NCI-H1105 treated with DMSO at 0.1 percent for 48 hours (cell line): ENCODE measurements at places on chromosomes 6 and 20.

- DNase-seq, result peak; percentile 33
These were observed 49.7 kb downstream of the TOP1 start for GRCh38 chr20:41078329-41078728.

DNA sequence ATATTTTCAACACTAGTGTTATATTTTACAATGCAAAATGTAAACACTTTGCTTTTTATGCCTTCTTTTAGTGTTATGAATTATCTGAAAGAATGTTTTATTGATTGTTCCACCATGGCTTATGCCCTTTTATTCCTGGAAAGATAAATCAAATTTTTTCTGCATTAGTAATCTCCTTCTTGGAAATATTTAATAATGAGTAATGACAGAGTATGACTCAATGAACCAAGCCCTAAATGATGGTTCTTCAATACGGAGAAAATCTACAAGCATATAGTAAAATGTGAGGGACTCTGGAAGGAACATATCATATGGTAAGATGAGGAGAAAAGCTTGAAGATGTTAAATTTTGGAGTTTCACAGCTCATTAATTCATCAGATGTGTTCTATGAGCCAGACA is 929.6 kb downstream of the C6orf118 start:
- DNase-seq, result no peak

DNA sequence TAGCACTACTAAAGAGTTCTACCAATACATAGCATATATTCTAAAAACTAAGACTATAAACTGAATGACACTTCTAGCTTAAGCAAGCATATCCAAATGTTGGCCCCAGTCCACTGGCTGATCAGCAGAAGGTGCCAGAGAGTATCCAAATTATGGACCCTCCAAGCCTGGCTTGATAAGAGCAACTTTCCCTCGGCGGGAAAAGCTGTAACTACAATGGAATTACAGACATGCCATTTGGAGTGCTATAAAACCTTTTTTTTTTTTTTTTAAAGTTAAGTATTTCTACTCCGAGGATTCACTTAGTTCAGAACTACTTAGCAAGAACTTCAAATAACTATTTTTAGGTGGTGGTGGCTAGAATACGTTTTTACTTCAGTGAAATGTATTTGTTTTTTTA is 94.6 kb downstream of the EPB41L2 start:
- DNase-seq, result no peak

GRCh38 chr6:15905488-15906419 is 223.1 kb upstream of the MYLIP start:
- no peak for DNase-seq

GRCh38 chr6:134004714-134005113 is 47.7 kb downstream of the SLC2A12 start:
- no peak for DNase-seq

DNA sequence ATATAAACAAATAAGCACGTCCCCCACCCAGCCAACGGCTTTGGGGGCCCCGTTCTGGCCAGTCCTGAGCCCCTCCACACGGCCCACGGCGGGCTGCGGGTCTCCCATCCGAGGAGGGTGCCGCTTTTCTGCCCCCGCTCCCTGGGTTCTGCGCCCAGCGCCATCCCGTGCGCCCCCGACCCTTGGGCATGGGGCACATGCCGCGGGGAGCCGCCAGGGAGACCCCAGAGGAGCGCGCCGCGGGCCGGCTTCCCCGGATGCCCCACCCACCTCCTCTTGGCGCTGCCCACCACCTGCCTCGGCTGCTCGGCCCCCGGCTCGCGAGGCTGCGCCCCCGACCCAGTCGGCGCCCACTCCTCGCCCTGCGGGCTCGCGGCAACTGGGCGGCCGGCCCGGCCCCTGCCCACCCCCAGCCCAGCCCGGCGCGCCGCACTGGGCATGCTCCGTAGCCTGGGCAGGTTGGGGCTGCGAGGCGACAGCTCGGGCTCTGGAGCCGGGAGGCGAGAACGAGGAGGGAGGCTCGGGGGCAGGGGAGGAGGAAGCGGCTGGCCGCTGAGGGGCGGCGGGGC is 570 bp upstream of the PLCB4 start:
- peak; percentile 70 for DNase-seq

- no peak for DNase-seq
These were observed 3.4 kb downstream of the NUDT3 start for GRCh38 chr6:34389034-34389433.

DNA sequence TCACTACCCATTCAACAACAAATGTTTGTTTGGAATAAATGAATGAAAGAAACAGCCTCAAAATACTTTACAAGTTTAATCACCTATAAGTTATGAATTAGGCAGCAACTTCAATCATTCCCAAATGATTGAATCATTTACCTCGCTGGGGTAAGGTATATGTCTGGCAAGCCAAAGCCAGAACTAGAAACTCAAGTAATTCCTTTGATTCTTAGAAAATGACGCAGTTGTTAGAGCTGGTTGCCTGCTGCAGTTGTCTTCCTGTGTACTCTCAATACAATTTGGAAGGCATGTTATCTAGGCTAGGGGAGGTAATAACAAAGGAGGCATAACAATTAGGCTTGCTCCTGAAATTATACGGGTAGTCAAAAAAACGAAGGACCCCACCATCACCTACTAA is 160.6 kb downstream of the ATXN1 start:
- no peak for DNase-seq

DNA sequence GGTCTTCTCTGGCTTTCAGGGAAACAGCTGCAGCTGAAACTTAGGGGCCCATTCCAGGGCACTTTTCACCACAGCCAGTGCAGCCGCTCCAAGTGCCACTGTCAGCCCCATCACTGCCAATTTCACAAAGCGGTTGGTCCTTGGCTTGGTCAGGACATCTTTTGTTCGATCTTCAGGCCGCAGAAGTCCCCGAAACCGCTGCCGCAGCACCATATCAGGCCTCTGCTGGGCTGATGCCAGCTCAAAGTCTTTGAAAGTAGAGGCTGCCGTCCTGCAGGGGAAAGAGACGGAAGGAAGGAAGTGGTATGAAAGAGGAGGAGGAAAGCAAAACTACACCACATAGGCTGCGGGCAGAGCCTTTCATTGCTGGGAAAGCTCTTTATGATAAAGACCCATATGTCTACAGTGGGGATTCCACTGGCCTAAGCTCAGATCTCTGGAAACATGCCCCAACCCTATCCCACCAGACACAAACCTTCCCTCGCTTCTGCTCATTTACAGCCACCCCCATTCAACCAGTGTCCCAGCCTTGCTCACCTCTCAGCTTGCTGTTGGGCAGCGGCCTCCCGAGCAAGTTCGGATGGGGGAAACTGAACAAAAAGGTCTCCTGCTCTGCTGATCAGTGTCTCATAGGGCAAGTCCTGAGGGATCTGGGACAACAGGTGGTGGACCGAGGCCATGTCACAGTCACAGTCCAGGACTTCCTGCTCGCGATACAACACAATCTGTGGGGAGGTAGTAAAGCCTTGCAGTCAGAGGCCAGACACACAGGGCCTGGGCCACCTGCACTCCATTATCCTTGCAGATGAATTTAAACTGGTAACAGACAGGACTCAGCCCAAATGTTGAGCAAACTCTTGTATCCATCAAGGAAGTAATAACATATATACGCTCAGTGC is 23.5 kb downstream of the TBC1D20 start:
- no peak for DNase-seq

DNA sequence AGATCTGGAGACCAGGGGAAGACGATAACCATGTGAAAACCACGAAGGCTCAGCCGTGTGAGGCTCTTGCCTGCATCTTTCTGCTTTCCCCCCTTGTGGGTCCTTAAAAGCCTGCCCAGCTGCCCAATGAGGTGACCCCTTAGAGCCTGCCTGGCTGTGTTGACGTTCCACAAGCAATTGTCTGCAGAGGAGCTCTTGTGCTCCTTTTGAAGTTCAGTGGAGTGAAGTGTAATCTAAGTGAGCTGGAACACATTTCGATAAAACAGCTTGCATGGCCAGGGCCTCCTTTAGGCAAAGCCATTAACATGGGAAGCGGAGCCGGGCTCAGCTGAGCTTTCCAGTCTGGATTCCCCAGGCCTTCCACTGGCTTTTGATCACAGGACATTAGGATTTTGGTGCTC is 27.3 kb upstream of the TCP11 start:
- no peak for DNase-seq

- DNase-seq, result no peak
These were observed 53.9 kb upstream of the SOX4 start for GRCh38 chr6:21539621-21540100.

- DNase-seq, result no peak
These were observed 756 bp downstream of the MTG2 start for GRCh38 chr20:62183426-62184142.

GRCh38 chr6:138545621-138545980 is 46.3 kb upstream of the NHSL1 start:
- DNase-seq, result no peak

- no peak for DNase-seq
These were observed 39.1 kb upstream of the FOXO3 start for GRCh38 chr6:108521616-108522107.

DNA sequence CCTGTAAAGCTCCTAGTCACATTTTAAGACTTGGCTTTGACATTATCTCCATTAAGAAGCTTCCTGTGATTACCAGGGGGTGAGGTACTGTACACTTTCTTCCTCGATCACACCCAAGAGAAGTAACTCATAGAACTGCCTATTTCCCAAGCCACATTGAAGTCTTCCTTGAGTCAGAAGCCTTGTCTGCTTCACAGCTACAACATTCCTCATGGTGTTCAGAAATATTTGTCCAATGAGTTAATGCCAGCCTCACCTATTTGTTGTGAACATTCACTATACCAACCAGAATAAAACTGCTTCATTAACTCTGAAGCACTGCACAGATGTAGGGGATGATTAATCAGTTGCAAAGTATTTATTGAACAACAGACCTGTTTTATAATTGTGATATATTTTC is 622.3 kb downstream of the PTPRT start:
- no peak for DNase-seq

GRCh38 chr6:29530671-29531310 is 28.7 kb downstream of the UBD start:
- no peak for DNase-seq

DNA sequence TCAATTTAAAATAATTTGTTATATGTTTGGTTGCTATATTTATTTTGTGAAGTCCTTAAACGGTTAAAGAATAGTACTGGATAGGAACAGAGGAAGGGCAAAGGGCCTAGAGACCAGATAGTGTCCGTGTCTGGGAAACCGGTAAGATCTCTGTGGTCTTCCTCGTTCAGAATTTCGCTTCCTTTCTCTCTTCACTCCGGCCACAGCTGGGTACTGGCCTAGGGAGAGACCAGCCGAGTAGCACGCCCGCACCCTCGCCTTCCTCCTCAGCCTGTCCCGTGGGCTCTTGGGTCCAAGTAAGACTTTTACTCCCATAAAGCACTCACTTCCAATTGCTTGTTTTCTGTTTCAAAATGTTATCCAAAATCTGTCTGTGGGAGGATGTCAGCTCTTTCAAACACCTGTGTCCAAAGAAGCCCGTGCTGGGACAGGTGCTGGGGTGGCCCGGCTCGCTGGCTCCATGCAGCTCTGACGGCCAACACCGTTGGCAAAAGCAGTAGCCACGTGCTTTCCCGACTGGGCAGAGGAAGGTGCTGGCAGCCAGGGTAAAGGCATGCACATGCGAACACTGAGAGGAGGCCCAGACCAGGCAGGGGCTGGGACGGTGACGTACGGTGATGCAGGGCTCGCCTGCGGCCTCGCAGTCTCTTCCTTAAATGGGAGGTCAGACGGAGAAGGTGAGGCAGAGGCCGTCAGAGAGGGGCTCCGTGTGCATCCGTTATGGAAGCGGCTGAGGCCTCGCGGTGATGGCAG is 112.2 kb downstream of the IRF4 start:
- no peak for DNase-seq
